CD4-positive, alpha-beta T cell treated with Interferon alpha-2 for 1 hour (primary cell): ENCODE measurements at places on chromosomes 6 and 20.

- DNase-seq, result peak; percentile 18
Measured at GRCh38 chr6:26501482-26501986, 1.4 kb downstream of the BTN1A1 start.

GRCh38 chr6:3001773-3002293, 2.1 kb downstream of the NQO2 start:
- peak; percentile 47 for DNase-seq

DNA sequence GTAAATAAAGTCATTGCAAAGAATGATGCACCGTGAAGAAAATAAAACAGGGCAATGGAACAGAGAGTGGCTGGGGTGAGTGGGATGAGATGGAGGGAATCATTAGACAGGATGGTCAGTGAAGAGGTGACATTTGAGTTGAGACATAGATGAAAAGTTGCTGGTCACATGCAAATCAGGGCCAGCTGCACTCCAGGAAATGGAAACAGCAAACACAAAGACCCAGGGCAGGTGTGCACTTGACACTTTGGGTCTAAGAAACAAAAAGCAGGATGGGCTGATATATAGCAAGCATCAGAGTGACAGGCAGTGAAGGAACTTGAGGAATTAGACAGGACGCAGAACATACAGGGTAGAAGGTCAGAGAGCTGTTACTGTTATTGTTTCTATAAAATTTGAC, 171.5 kb upstream of the RIPOR2 start:
- no peak for DNase-seq

DNA sequence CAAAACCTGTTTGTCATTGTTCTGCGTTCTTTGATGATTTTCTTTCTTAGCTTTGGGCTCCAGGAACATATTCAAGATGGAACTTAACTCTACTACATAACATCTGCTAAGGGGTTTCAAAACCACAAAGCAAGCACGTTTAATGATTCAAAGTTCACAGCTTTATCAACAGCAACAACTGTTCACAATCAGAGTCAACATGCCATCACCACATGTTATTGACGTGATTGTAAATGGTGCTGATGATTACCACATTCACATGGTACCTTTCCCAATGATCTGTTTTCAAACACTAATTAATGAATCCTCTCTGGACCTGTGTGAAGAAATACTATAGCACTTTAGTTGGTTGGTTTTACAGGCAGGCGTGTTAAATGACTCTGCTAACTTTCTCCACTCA, 180.6 kb upstream of the CEP162 start:
- DNase-seq, result no peak

DNA sequence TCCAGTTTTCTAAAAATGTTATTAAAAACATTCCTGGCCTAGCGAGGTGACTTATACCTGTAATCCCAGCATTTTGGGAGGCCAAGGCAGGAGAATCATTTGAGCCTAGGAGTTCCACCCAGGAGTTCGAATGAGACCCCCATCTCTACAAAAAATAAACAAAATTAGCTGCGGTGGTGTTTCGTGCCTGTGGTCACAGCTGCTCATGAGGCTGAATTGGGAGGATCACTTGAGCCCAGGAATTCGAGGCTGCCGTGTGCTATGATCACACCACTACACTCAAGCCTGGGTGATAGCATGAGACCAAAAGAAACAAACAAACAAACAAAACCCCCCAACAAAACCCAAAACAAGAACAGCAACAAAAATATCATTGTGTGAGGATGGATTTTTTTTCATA, 19.8 kb upstream of the POLR1H start:
- DNase-seq, result no peak

DNA sequence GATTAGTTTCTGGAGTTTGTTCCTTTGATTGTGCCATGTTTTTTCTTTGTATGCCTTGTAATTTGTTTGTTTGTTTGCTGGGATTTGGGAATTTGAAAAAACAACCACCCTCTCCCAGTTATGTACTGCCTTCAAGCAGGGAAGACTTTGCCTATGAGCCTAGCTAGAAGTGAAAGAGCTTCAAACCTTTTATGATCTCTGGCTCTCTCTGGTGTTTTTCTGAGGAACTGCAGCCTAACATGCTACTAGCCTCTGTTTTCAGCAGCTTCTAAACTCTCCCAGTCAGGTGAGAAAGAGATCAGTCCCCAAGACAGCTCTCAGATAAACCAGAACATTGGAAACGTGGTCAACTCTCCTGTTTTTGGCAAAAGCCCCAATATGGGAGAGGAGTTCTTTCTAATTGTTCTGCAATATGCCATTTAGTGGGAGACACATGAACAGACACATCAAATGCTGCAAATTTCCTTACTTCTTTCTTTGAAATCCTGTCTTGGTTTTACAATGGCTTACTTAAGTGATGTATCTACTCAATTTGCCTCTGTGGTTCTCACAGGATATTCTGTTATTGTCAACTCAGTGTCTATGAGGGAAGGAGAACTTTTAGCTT, 58.9 kb upstream of the SERINC1 start:
- DNase-seq, result peak; percentile 53

- DNase-seq, result no peak
Measured at GRCh38 chr6:49662231-49662891, 25.7 kb upstream of the RHAG start.

- DNase-seq, result no peak
Measured at GRCh38 chr6:108648191-108648590, 87.5 kb downstream of the FOXO3 start.

DNA sequence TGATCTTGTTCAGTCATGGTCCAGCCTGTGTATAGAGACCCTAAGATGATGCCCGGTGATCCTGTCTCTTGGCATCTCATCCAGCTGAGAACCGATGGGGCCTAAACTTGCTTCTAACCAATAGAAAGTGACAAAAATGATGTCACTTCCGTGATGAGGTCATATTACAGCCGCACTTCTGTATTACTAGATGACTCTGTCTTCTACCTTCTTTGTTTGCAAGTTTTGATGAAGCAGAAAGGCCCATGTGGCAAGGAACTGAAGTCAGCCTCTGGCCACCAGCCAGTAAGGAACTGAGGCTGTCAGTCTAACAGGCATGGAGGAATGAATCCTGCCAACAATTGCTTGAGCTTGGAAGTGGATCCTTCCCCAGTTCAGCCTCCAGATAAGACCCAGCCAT, 32.8 kb upstream of the HLA-C start:
- DNase-seq, result no peak

GRCh38 chr6:163423696-163424095, 9.2 kb downstream of the QKI start:
- DNase-seq, result no peak

- DNase-seq, result no peak
Measured at GRCh38 chr6:135063926-135064325, 9.3 kb upstream of the HBS1L start.

DNA sequence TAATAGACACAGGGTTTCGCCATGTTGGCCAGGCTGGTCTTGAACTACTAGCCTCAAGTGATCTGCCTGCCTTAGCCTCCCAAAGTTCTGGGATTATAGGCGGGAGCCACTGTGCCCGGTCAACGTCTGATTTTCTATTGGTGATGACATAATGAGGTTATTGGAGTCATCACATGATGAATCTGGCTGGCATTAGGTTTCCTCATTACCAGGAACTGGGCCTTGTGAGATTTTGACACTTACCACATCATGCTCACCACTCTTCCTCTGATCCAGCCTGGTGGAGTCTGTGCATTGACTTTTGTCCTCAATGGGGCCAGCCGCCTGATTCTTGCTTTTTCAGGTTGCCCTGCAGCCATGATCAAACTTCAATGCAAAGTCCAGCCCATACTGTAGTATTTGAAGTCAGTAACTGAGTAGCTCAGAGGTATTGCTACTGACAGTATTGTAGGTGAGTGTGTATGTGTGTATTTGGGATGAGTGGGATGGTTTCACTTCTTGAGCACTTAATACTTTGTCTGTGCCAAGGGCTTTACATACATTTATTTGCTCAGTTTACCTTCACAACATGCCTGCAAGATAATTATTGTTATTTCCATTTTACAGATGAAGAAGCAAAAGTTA, 16.0 kb downstream of the ANKS1A start:
- peak; percentile 4 for DNase-seq
